Stimulated activated CD4-positive, alpha-beta T cell treated with anti-CD3 and anti-CD28 coated beads, Interleukin-12 subunit alpha, Interleukin-12 subunit beta, amount 100 ng/mL, for 48 hours (primary cell): ENCODE measurements at places on chromosomes 6 and 20.

GRCh38 chr6:25324066-25324762, 45.0 kb downstream of the CARMIL1 start:
- DNase-seq: no peak

DNA sequence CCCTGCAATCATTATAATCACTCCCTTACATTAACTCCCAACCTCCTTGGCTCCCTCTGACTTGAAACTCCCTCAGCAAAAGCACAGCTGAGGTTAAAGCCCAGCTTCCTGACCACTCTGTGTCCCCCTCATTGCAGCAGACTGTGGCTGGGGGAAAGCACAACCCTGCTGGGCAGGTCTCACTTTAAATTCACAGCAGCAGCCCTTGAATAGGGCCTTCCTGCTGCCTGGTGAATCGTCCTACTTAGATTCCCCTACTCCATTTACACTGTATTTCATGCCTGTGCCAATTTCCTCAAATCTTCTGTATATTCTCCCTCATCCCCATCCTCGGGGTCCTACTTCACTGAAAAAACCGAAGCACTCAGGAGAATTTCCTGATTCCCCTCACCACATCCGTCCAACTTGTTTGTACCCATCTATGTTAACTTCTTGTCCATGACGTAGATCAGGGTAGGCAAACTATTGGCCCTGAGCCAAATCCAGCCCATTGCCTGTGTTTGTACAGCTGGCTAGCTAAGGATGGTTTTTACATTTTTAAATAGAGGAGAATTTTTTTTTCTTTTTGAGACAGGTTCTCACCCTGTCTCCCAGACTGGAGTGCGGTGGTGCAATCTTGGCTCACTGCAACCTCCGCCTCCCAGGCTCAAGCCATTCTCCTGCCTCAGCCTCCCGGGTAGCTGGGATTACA, 31.5 kb upstream of the GCM1 start:
- DNase-seq: no peak

DNA sequence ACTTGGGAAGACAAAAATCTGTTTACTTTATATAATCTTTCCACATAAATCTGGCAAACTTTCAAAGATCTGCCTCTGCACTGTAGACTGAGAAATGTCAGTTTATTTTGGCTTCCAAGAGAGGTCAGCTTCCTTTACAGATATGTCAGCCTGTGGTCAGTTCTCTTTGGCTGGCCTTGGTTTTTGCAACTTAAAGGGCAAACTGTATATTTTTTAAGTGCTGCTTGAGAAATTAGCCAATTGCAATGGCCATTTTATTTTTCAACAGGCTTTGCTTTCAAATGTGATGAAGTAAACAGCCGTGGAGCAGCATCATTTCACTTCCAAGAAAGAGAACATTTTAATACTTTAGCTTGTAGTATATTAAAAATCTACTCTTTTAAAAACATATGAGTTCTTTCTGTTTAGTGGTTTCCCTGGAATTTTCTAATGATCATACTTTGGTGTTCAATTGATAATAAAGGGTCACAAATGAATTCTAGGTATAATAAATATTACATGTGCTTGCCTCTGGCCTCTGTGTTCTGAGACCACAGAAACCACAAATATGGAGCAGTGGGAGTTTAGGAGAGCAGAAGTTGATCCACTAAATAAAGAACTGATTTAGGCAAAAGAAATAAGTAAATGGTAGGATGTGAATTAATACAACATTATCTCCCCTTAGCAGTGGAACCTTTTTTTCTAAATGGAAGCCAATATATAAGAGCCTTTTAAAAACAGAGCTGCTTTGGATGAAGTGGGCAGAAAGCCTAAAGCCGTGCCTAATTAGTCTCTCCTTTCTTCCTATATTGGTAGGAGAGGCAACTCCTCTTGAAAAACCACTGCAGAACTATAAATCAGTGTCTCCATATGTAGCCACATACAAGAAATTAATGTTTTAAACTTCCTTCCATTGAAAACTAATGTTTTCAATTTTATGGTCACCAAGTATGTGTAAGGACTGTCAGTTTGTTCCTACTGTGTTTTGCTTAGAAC, 16.2 kb downstream of the ADGRB3 start:
- no peak for DNase-seq

GRCh38 chr6:151807513-151808370, at the start of gene ESR1:
TSS of gene ESR1 (plus strand) at chr6:151807682. CDS start at chr6:151807913, 231 bp downstream.
- no peak for DNase-seq

- DNase-seq: no peak
Measured at GRCh38 chr6:27811451-27811772, 100.8 kb downstream of the OR2B2 start.

DNA sequence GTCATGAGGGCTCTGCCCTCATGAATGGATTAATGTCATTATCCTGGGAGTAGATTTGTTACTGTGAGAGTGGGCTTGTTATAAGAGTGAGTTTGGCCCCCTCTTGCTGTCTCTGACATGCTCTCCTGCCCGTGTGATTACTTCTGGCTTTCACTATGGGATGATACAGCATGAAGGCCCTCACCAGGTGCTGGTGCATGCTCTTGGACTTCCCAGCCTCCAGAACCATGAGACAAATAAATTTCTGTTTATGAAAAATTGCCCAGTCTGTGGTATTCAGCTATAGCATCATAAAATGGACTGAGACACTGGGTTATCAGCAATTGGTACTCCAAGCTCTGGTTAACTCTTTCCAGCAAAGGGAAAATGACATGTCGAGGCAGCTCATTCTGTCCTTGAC, 76.2 kb upstream of the MAP3K7 start:
- DNase-seq: no peak

DNA sequence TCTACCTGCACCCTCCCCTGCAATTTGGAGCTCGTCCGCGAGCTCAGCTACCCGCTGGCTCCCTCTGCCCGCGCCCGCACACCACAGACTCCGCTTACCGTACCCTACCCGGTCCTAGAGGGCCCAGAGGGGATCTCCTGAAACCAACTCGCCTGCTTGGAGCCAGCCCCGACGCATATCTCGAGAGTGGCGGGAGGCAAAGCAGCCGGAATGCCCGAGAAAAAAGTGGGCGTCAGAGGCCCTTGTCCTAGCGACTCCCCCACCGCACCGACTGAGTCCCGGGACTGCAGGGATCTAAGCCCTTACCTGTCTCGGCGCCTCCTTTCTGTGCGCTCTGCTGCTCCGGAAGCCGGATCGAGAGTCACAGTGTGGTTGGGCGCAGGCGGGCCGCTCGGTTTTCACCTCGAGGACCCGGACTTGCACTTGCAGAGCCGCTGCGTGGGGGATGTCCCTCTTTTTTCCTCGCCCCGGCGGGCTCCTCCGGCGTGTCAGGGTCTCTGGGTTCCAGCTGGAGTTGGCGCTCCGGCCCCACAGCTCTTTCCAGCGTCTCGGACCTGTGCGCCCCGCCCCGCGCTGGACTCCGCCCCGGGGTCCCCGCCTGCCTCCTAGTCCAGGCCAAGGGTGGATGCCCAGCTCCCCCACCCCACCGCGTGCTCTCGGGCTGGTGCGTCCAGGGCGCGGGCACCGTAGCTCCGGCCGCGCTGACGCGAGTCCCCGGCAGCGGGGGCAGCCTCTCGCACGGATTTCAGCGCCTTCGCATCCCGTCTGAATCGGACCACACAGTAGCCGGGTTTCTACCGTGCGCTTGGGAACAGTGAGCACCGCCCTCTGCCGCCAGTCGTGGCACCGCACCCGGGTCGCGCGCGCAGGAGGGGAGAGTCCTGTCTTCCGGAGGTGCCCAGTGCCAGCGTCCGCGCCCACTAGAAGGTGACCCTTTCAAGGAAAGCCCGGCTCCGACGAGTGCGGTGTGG, at the start of gene PROKR2:
Gene PROKR2 (minus strand): TSS at position 767 of the 971 bp plus-strand sequence. CDS start 2,585 bp downstream, outside the sequence.
- DNase-seq: no peak

GRCh38 chr20:43942667-43943285, 28.1 kb downstream of the TOX2 start:
- DNase-seq: no peak

- DNase-seq: no peak
Measured at GRCh38 chr6:165835410-165835851, 172.4 kb upstream of the PDE10A start.

- no peak for DNase-seq
Measured at GRCh38 chr20:34577061-34577460, 18.5 kb downstream of the MAP1LC3A start.

GRCh38 chr6:37531026-37531425, 31.3 kb upstream of the CCDC167 start:
- DNase-seq: no peak

DNA sequence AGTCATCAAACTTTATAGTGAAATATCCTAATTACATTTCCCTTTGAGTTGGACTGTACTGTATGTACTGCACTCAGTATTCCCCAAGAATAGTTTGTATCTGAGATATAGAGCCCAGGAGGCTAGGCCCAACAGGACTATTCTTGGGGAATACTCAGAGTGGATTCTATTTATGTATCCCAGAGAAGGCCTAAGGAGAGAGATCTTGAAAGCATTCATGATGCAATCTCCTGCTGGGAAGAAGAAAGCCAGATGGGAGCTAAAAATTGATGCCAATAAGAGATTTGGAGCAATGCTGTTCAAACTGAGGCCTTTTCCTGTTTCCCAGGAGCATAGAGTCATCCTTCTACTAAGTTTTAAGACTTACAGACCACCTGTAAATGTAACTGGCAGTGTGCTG, 452.1 kb upstream of the PLCB4 start:
- no peak for DNase-seq

GRCh38 chr6:26030716-26031115, 56.5 kb upstream of the HFE start:
- no peak for DNase-seq

GRCh38 chr20:10658876-10659632, 14.7 kb downstream of the JAG1 start:
- no peak for DNase-seq

DNA sequence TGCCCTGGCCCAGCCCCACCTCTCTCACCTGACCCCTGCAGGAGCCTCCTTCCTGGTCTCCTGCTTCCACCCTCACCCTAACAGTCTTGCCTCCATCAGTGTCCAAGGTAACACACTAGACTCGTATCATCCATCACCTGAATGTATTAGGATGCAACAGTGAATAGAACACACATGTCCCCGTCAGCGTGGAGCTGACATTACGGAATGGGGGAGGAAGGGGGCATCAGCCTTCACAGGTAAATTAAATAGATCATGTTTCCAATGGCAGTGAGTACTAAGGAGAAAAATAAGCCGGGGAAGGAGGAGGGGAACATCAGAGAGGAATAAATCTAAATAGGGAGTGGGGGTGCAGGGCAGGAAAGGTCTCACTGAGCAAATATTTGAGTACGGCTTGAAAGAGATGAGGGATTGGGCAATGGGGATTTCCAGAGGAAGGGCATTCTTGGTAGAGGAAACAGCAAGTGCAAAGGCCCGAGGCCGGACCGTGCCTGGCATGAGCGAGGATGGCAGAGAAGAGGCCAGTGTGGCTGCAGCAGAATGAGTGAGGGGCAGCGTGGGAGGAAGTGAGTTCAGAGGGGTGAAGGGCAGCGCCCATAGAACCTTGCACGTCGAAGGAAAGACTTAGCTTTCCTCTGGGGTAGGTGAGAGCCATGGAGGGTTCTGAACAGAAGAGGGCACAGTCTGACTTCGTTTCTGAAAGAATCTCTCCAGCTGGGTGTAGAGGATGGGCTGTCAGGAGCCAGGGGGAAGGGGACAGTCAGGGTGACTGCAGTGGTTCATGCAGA, 110.1 kb upstream of the PTPN1 start:
- no peak for DNase-seq

GRCh38 chr6:56366141-56366852, 118.9 kb upstream of the COL21A1 start:
- DNase-seq: no peak

GRCh38 chr6:107763946-107764345, 60.2 kb downstream of the SCML4 start:
- DNase-seq: no peak
